ENCODE measurements at places on chromosomes 3 and 15.
A peak's percentile ranks its signal among the peaks of the same experiment; 100 is the strongest.

DNA sequence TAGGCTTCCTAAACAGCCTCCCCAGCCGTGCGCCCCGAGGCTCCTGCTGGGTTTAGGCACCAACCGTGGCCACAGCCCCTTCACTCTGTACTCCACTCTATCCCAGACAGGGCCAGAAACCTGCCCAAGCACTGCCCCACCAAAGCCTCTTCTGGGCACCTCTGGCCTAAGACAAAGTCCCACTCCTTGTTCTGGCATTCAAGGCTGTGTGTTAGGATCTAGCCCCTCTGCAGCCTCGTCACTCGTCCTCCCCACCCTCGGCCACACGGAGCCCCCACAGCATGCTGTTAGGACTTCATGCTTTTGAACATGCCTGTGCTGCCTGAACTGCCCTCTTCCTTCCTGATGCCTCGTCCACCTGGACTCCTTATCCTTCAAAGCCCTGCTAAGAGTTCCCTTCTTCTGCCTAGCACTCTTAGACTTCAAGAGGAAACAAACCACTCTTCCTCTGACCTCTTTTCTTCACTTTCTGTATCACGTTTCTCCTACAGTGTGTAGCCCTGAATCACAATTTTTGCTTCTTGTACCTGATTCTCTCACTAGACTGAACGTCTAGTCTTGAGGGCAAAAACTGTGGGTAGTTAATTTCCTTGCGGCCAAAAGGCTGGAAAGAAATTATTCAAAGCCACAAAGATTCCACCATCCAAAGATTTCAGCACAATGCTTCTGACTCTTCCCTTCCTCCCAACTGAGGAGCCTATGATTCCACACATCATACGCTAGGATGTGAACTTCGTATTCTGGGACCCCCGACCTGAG, 28.6 kb downstream of the WNT7A start:
- no peaks in the 10 kb centered on the region for H3K36me3 ChIP-seq
- no peak overlapping the region for H3K27ac ChIP-seq
- no peak for DNase-seq

DNA sequence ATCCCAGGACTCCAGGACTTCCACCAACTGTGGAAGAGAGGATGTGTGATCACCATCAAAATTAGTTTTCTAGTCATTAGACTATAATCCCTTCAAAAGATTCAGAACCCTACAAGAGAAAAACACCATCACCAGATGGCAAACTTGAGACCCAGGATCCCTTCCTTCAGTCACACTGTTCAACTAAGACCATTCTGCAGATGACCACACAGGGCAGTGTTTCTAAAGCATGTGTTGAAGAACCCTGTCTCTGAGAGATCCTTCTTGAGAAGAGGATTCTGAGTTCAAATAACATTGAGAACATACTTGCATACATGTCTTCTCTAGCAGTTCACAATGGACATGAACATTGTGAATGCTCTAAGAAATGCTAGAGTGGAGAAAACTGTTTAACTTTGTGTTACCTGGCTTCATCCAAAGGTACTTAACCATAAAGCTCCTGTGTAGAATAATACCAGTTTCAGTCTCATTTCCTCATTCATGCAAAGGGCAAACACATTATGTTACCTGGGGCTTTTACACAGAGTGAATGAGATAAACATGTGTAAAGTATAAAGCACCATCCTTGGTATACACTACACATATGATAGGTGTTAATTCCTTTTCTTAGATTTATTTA, 2.4 kb upstream of the ADGRG7 start:
- no peaks in the 10 kb centered on the region for H3K36me3 ChIP-seq
- H3K4me3 ChIP-seq, result no peak overlapping the region
- DNase-seq, result no peak
- H3K4me1 ChIP-seq, result no peaks in the 10 kb centered on the region
- peaks cover 20% of the 10 kb centered on the region for H3K27me3 ChIP-seq
- no peak overlapping the region for H3K27ac ChIP-seq

GRCh38 chr15:99961011-99961441, 227.8 kb upstream of the LYSMD4 start:
- no peaks in the 10 kb centered on the region for H3K27me3 ChIP-seq
- no peaks in the 10 kb centered on the region for H3K4me1 ChIP-seq
- DNase-seq, result no peak
- H3K27ac ChIP-seq, result no peak overlapping the region
- no peak overlapping the region for H3K4me3 ChIP-seq

DNA sequence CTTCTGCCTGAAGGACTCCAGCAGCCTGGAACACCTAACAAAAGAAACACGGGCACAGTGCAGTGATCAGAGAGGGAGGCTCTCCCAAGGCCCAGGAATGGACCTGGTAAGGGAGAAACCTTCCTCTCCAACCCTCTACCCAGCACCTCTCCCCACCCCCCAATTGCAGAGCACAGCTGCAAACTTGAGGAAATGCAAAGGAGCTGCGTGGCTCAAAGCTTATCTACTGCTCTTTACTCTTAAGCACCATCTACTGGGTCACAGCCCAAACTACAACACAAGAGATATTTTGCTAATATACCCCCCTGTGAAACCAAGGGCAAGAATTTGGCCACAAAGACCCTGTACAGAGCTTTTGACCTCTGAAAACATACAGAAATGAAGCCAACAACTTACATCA, 328.3 kb downstream of the OXSM start:
- no peaks in the 10 kb centered on the region for H3K36me3 ChIP-seq
- DNase-seq, result no peak
- H3K27ac ChIP-seq, result no peak overlapping the region
- H3K27me3 ChIP-seq, result no peaks in the 10 kb centered on the region
- H3K4me3 ChIP-seq, result no peak overlapping the region

- H3K27ac ChIP-seq, result peak overlapping the region; percentile 71
- peak; percentile 87 for DNase-seq
- 0 out of 2 replicates have a peak, but pooled peaks cover 2% of the 10 kb centered on the region for H3K4me1 ChIP-seq
- peaks cover 13% of the 10 kb centered on the region for H3K36me3 ChIP-seq
- H3K27me3 ChIP-seq, result no peaks in the 10 kb centered on the region
- peak overlapping the region; percentile 83 for H3K4me3 ChIP-seq
Measured at GRCh38 chr15:44712346-44713005, 1.2 kb downstream of the B2M start.

GRCh38 chr15:81281766-81282605, 42.0 kb downstream of the STARD5 start:
- no peak overlapping the region for H3K27ac ChIP-seq
- no peaks in the 10 kb centered on the region for H3K27me3 ChIP-seq

GRCh38 chr3:49530231-49530630, 24.0 kb upstream of the BSN start:
- no peaks in the 10 kb centered on the region for H3K27me3 ChIP-seq
- H3K27ac ChIP-seq, result no peak overlapping the region
- no peak overlapping the region for H3K4me3 ChIP-seq

DNA sequence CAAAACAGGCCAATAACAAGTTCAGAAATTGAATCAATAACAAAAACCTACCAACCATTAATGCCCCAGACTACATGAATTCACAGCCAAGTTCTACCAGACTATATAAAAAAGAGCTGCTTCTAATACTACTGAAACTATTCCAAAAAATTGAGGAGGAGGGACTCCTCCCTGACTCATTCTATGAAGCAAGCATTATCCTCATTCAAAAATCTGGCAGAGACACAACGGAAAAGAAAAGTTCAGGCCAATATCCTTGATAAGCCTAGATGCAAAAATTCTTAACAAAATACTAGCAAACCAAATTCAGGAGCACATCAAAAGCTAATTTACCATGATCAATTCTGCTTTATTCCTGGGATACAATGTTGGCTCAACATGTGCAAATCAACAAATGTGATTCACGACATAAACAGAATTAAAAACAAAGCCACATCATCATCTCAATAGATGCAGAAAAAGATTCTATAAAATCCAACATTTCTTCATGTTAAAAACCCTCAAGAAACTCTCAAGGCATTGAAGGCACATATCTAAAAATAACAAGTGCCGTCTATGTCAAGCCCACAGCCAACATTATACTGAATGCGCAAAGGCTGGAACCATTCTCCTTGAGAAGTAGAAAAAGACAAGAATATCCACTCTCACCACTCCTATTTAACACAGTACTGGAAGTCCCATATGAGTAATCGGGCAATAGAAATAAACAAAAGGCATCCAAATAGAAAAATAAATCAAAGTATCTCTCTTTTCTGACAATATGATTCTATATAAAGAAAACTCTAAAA, 573.6 kb upstream of the GRM7 start:
- no peak for DNase-seq
- H3K4me3 ChIP-seq, result no peak overlapping the region
- H3K36me3 ChIP-seq, result no peaks in the 10 kb centered on the region

DNA sequence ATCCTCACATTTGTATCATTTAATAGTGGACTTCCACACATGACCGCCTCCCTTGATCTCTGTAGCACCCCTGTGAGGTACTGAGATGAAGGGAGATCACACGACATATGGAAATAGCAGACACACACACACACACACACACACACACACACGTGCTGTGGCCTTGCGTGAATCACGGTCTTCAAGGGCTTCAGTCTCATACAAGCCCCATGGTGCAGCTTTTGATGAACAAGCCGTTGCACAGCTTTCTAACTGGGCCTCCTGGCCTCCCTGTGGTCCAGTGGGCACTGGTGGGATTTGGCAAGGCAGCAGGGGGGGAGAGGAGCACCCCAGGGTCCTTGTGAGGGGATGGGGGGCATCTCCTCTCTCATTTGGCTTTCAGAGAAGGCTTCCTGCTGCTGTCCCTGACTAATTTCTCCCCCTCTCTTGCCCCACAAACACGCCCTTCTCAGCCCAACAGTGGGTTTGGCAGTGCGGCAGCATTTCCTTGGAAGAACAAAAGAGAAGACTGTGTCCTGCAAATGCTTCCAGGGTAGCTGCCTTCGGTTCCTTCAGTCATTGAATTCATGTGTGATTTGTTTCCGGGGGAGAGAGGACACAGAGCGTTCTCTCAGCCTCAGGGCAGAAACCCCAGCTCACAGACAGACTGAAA, 98.7 kb downstream of the SMAD6 start:
- peak overlapping the region; percentile 29 for H3K27ac ChIP-seq
- peaks cover 38% of the 10 kb centered on the region for H3K4me1 ChIP-seq
- DNase-seq, result no peak
- no peaks in the 10 kb centered on the region for H3K27me3 ChIP-seq
- H3K4me3 ChIP-seq, result no peak overlapping the region
- H3K36me3 ChIP-seq, result no peaks in the 10 kb centered on the region
